Kidney (tissue), 22 donors: ENCODE measurements at places on chromosomes 2 and 18. TPM values are rescaled to one million over a fixed set of nuclear protein-coding genes. Genes with fewer than 3 reads are reported as not detected.

GRCh38 chr2:99404039-99404796, 67.0 kb downstream of the EIF5B start:
- DNase-seq: no peak

- DNase-seq: no peak
Measured at GRCh38 chr18:74589021-74589420, 8.6 kb upstream of the ZNF407 start.

DNA sequence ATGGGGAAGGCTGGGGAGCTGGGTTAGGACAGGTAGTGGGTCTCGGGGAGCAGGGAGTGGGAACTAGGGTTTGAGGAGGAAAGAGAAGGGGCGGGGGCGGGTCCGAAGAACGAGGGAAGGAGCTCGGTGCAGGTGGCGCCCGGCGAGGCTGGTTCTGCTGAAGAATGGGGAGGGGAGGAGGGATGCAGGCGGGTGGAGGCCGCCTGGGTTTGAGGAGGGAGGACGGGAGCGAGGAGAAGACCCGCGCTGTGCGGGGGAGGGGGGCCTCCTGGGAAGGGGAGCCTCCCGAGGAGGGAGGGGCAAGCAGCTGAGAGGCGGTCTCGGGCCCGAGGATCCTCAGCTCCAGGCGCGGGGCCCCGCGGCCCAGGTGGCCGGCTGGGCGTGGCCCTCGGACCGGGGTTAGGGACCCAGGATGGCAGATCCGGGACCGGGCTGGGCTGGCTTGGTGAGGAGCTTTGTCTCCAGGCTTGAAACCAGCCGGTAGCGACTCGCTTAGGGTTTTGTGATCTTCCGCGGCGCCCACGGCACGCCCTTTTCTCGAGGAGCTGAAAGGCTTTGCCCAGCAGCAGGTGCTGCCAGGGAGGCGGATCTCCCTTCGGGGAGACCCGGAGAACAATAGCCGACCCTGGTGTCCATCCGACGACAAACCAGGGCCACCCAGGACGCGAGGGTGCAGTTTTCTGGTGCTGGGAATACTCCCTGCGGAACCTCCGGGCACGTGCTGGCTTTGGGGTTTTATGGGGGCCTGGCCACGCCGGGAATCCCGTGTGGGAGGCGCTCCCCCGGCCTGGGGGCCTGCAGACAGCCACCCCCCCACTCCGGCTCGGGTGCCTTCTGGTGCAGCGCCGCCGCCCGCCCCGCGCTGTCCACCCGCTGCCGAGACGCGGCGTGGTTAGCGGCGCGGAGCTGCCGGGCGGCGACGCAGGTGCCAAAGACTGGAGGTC, 1.4 kb downstream of the DPYSL5 start:
- peak; percentile 57 for DNase-seq

- DNase-seq: no peak
Measured at GRCh38 chr2:217757108-217757463, 245.7 kb downstream of the TNS1 start.

DNA sequence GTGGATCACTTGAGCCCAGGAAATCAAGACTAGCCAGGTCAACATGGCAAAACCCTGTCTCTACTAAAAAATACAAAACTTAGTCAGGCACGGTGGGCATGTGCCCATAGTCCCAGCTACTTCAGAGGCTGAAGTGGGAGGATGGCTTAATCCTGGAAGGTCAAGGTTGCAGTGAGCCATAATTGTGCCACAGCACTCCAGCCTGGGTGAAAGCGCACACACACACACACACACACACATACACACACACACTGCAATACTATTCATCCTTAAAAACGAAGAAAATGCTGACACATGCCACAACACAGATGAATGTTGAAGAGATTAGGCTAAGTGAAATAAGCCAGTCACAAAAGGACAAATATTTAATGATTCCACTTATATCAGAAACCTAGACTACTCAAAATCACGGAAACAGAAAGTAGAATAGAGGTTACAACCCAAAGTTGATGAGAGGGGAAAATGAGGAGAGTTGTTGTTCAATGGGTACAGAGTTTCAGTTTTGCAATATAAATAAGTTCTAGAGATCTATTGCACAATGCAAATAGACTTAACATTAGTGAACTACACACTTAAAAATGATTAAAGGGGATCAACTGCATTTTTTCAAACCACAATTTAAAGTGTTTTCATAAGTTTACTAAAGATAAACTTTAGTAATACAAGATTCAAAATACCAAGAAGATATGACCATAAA, 114.5 kb downstream of the USP34 start:
- DNase-seq: no peak

- no peak for DNase-seq
Measured at GRCh38 chr18:7740821-7741220, 173.7 kb downstream of the PTPRM start.

- DNase-seq: no peak
Measured at GRCh38 chr2:182228741-182229140, 198.1 kb downstream of the PDE1A start.

DNA sequence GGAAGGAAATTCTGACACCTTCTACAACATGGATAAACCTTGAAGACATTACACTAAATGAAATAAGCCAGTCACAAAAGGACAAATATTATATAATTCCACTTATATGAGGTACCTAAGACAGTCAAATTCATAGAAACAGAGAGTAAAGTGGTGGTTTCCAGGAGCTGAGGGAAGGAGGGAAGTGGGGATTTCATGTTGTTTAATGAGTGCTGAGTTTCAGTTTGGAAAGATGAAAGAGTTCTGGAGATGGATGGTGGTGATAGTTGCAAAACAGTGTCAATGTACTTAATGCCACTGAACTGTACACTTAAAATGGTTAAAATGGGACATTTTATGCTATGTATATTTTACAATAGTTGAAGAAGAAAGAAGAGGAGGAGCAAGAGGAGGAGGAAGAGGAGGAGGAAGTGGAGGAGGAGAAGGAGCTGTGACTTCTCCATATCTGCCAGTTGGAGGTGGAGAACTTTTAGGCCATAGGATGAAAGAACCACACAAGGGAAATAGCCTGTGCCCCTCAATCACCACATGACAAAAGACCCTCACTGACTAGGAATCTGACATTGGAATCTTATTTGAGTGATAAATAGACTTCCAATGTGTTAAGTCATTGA, 55.3 kb upstream of the LGALSL start:
- no peak for DNase-seq

DNA sequence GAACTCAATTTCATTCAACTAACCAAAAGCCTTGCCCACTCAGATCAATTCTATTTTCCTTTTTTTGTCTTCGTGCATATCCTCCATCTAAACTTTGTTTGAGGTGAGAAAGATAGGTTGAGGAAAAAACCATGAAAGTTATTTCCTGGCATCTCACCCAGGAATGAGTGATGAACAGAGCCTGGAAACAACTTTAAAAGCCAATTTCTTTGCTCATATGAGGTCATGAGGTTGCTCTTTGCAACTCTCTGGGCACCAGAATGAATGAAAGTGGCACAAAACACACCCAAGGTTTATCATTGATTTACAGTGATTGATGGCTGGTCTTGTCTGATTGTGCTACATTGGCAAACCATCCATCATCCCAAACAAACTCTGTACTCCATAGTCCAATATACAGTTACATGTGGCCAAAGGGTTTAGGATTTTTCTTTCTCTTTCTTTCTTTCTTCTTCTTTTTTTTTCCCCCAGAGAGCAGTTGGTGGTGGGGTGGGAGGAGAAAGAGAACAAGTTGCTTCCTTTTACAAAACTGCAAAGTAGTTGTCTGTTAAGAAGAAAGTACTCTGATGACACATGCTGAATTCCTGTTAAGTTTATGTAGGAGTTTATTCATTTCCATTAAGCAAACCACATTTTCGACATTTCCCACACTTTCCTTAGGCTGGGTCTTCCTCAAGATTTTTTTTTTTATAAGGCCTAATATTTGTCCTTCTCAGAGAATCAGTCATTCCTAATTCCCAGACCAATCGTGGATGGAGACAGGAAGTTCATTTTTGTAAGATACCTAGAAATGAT, 575.9 kb upstream of the ZEB2 start:
- DNase-seq: no peak

- DNase-seq: no peak
Measured at GRCh38 chr18:6836331-6836730, 106.8 kb downstream of the ARHGAP28 start.

DNA sequence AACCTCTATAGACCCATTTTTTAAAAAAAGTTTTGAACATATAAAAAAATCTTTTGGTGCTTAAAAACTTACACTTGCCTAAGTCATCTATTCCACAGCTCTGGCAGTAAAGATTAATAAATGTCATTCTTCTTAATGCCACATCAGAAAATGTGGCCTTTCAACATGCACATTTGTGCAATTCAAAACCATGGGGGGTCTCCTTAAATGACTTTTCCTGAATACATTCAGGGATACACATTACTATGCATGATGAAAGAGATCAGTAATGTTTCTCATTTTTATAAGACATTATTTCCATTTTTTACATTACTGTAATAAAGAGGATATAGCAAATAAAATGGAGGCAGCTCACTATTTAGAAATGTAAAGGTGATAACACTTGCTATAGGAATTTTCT, 142.3 kb downstream of the RBM43 start:
- no peak for DNase-seq

GRCh38 chr2:1486670-1487069, 73.4 kb downstream of the TPO start:
- no peak for DNase-seq

DNA sequence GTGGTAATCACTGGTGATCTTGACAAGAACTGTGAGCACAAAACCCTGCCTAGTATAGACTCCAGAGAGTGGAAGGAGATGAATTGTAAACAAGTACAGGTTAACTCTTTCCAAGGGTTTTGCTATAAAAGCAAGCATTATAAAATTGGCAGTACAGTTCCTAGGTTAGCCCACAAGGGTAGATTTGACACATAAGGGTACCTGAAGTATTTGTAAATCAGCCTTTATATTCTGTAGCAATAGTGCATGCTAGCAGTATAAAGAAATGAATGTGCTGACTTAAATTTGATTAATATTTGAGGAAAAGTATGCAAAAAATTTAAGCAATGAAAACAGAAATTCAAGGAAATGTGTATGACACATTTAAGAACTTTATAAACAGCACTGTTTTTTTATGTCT, 42.4 kb downstream of the SP3 start:
- DNase-seq: no peak

DNA sequence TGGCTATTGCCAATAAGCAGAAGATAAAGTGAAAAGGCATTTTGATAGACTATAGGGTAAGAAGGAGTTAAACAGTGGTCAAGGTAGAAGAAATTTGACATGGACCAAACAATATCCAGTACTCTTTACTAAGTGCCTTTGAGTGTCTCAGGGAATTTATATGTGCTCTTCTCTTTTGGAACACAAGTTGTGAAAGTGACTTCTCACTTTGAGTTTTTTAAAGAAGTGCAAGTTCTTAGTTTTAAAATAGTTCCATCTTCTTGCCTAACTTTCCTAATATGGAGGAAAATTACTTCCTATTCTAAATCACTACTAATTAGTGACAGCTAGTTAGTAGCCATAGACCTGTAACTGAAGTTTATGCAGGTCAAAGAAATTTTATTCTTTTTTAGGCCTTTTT, 63.4 kb downstream of the AFTPH start:
- no peak for DNase-seq

DNA sequence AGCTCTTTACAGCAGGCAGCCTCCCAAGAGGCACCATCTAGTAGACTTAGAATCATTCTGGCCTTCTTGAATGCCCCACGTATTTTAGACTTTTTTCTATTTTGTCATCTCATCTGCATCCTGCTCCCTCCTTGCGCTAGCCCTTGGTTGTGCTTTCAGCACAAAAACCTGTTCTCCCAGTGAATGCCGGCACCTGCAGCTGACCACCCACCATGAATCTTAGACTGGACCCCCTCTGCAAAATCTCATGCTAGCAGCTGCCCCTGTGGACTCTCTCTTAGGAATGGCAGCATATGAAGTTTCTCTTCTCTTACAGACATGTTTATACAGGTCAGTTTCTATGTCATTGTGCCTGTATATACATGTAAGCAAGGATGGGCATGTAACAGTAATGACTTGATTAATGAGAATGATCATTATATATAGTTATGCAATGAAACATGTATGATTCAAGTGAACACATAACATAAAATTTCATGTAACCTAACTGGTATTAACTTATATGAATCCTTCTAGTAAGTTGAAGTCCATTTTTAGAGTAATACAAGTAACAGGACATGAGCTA, 159.8 kb downstream of the SUCLG1 start:
- DNase-seq: no peak

DNA sequence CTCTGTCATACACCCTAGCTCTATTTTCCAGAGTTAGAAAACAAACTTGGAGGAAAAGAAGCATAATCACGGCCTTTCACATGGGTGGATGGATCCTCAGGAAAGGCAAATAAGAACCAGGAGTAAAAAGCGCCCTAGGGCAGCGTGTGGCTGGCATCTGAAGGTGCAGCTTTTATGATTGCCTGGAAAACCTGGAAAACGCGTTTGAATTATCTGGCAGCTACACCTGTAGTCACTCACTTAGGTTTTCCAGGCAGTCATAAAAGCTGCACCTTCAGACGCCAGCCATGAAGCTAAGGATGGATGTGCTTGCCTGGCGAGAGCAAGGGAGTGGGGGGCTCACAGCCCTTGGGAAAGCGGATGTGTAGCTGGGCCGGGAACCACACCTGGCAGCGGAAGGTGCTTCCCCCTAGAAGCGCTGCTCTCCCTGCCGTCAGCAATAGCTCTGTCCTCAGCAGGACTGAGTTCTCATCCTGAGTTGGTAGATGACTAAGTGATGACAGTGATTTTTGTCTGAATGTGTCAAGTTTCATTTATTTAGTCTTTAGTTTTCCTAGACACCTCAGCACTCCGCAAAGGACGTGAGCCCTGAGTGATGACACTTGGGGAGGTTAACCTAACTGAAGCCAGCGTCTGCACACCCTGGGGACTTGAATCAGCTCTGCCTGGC, 82.0 kb downstream of the DCDC2C start:
- DNase-seq: peak; percentile 31

DNA sequence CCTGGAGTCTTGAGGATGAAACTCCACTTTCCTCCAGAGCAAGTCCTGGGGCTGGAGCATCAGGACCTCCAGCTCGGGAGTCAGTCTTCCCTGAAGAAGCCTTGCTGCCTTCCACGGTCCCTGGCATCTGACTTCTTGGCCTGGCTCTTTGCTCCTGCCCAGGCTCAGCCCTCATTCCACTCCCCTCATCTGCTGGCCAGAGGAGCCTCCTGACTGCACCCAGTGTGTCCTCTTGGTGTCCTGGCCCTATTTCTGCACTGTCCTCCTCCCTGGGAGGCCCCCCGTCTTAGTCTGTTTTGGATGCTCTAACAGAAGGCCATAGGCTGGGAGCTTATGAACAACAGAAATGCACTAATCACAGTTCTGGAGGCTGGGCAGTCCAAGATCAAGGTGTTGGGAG, 231.5 kb downstream of the LOXHD1 start:
- no peak for DNase-seq

The SH3YL1 gene
- 111 TPM for polyA plus RNA-seq

The DLX2 gene
- not detected for polyA plus RNA-seq

The MBD5 gene
- polyA plus RNA-seq: 6.9 TPM

The FN1 gene
- polyA plus RNA-seq: 92.1 TPM

The LINC00305 gene
- not detected for polyA plus RNA-seq

The SGPP2 gene
- 8.2 TPM for polyA plus RNA-seq
